ENCODE measurements at places on chromosomes 2 and 18. TPM values are rescaled to one million over a fixed set of nuclear protein-coding genes. Genes with fewer than 3 reads are reported as not detected.

GRCh38 chr2:101409699-101410098 lies 22.4 kb upstream of the CREG2 start:
- no peak overlapping the region for H3K27ac ChIP-seq
- H3K27me3 ChIP-seq = no peaks in the 10 kb centered on the region
- H3K36me3 ChIP-seq = no peaks in the 10 kb centered on the region
- H3K4me1 ChIP-seq = no peaks in the 10 kb centered on the region

DNA sequence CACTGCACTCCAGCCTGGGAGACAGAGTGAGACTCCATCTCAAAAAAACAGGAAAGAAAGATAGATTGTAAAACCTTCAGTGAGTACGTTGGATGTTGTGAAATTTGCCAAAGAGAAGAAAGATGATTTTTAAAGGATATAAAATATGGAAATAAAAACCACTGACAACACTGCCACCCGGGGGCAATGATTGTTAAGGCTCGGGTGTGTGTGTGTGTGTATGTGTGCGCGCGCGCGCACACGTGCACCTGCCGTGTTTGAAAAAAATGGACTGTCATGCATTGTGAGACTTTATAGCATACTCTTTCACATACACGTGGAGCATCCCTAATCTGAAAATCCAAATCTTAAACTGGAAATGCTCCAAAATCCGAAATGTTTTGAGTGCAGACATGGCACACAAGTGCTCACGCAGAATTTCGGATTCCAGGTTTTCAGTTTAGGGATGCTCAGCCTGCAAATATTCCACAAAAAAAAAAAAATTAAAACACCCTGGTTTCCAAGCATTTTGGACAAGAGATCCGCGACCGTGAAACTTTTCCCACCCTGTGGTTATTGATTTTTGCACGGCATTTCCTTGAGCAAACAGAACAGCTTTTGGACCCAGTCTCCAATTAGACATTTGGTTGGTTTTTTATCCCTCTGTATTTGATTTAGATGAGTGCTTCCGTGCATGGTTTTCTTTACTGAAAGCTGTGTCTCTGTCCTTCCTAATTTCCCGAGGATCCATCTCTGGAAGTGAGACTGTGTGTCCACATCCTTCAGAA lies 269.2 kb downstream of the AGAP1 start:
- no peaks in the 10 kb centered on the region for H3K4me1 ChIP-seq
- no peak overlapping the region for H3K4me3 ChIP-seq
- no peak for DNase-seq
- no peaks in the 10 kb centered on the region for H3K27me3 ChIP-seq

- no peaks in the 10 kb centered on the region for H3K4me1 ChIP-seq
- DNase-seq = no peak
- no peaks in the 10 kb centered on the region for H3K36me3 ChIP-seq
- H3K27ac ChIP-seq = no peak overlapping the region
Observed at GRCh38 chr2:220143336-220143735, 515.9 kb downstream of the SLC4A3 start.

- no peak for DNase-seq
- no peaks in the 10 kb centered on the region for H3K36me3 ChIP-seq
- no peaks in the 10 kb centered on the region for H3K27me3 ChIP-seq
- no peaks in the 10 kb centered on the region for H3K4me1 ChIP-seq
- H3K4me3 ChIP-seq = no peak overlapping the region
- no peak overlapping the region for H3K27ac ChIP-seq
Observed at GRCh38 chr18:615092-615521, 18.3 kb downstream of the CLUL1 start.

The PTGR3 gene
- 26.3 TPM for total RNA-seq

The POTEC gene
- total RNA-seq = not detected

The CFC1 gene
- not detected for total RNA-seq

The KIAA2012 gene
- total RNA-seq = not detected

All from CD8-positive, alpha-beta memory T cell (primary cell).